ENCODE measurements at places on chromosomes 4 and X.

- no peak for DNase-seq
Measured at GRCh38 chr4:143559757-143560147, 46.2 kb downstream of the SMARCA5 start.

GRCh38 chr4:100657187-100657586, 139.4 kb upstream of the EMCN start:
- DNase-seq: no peak

DNA sequence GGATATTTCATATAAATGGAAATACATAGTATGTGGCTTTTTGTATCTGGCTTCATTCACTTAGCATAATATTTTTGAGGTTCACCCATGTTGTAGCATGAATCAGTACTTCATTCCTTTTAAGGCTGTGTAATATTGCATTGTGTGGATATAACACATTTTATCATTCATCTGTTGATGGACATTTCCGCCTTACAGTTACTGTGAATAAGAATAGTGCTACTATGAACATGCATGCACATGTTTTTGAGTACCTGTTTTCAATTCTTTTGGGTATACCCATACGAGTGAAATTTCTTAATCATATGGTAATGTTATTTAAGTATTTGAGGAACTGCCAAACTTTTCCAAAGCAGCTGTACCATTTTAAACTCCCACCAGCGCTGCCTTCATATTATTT, 539.6 kb upstream of the DIPK2B start:
- no peak for DNase-seq

DNA sequence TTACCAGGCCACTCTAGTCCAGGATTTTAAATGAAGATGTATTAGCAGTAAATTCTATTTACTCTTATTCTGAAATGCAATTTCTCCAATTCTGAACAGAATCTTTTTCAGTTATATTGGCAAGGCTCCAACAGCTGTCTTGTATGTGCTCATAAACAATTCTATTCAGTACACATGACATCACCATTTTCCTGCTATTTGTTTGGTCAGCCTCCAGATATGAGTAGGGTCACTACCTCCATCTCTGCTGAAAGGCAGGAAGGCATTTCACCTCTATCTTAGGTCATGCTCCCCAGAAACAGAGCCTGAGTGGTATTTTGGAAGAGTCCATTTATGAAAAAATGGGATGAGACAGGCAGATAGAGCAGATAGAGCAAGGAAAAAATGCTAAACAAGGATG, 151.1 kb upstream of the ADGRL3 start:
- DNase-seq: no peak

- DNase-seq: no peak
Measured at GRCh38 chr4:82785611-82786400, 12.8 kb downstream of the SCD5 start.

DNA sequence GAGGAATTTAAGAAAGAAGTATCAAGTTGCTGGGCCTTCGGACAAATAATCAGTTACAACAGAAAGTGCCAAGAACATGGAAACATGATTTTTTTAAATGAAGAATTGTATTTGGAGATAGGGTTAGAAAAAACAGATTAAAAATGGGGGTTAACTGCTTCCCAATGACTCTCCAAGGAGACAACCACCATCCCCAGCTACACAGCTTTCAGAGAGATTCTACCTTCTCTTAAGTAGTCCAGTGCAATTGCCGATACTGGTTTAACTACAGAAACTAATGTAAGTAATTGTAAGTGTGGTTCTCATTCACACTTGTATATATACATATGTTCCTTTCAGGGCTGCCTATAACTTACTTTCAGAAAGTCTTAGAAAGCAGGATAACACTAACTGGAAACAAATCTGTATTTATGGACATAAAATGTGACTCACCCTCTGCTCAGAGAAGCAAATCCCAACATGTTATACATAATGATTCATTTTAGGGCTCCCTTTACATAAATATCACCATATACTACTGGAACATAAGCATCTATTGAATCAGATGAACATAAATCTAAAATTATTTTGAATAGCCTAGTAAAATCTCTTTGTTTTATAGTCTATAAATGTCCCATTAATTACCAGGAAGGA, 248.9 kb upstream of the UGT8 start:
- no peak for DNase-seq

- DNase-seq: no peak
Measured at GRCh38 chr4:180940680-180941079, 1302.5 kb upstream of the TENM3 start.
